ENCODE measurements at places on chromosomes 3 and 15. TPM values are rescaled to one million over a fixed set of nuclear protein-coding genes. Genes with fewer than 3 reads are reported as not detected.

- peak; percentile 86 for DNase-seq
- H3K27me3 ChIP-seq = no peaks in the 10 kb centered on the region
- H3K4me3 ChIP-seq = peak overlapping the region; percentile 82
- H3K27ac ChIP-seq = peak overlapping the region; percentile 77
- H3K36me3 ChIP-seq = peaks cover 11% of the 10 kb centered on the region
These were observed 1.4 kb downstream of the FES start for GRCh38 chr15:90885432-90886290.

DNA sequence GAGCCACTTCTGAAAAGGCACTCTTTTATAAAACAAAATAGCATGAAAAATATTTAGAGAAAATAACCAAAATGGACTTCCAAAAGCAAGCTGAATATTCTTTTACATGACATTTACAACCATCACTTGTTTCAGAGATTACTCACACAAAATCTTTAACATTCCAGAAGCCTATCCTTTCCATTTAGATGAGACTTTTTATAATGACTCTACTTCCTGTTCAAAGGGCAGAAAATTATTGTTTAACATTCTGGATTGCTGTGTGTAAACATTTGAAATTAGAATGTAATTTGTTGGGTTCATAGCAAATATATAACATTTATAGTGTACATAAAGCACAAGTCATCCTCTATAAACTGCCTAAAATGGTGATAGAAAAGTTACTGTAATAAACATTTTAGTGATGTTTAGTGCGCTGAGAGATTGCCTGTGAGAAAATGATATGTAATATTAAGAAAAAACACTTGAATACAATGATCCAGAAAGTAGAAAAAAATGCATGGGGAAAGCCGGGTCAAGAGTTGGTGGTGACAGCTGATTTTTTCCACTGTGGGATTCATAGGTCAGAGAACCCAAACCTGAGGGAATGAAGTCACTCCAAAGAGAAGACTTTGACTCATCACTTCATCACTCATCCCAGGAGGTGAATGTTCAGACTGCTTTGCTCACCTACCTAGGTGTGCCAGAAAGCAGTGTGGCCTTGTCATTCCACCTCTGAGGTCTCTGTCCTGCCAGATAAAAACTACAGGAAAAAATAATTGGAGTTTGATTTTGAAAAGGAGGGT lies 305.8 kb downstream of the ARPP21 start:
- DNase-seq = no peak
- no peak overlapping the region for H3K27ac ChIP-seq
- peaks cover 4% of the 10 kb centered on the region for H3K4me1 ChIP-seq
- no peaks in the 10 kb centered on the region for H3K36me3 ChIP-seq

DNA sequence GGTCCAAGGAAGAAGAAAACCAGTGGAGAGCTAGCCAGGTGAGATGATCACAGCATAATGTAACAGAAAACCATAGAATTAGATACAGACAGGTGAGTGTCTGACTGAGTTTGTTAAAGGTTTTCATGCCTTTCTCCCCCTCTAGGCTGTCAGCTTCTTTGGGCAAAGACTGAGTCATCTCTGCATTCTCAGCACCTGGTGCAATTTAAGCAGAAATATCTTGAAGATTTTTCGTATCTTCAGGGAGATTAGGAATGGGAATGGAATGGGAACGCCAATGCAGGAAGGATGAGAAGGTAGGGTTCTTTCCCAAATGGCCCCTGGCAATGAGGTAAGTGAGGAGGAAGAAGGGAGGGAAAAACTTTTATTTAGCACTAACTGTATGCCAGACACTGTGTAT lies 122.0 kb upstream of the SLC7A14 start:
- DNase-seq = no peak
- H3K27ac ChIP-seq = no peak overlapping the region
- peaks cover 9% of the 10 kb centered on the region for H3K36me3 ChIP-seq
- H3K4me3 ChIP-seq = no peak overlapping the region

GRCh38 chr3:132723024-132723950 lies 1.1 kb upstream of the NPHP3 start:
- H3K27ac ChIP-seq = peak overlapping the region; percentile 84
- no peaks in the 10 kb centered on the region for H3K36me3 ChIP-seq
- H3K4me1 ChIP-seq = peaks cover 19% of the 10 kb centered on the region
- no peak for DNase-seq
- H3K4me3 ChIP-seq = peak overlapping the region; percentile 91
- peaks cover 12% of the 10 kb centered on the region for H3K27me3 ChIP-seq

- H3K4me3 ChIP-seq = no peak overlapping the region
- H3K27ac ChIP-seq = no peak overlapping the region
- no peaks in the 10 kb centered on the region for H3K36me3 ChIP-seq
- no peak for DNase-seq
- H3K27me3 ChIP-seq = peaks cover 2% of the 10 kb centered on the region
These were observed 18.8 kb downstream of the ARHGEF3 start for GRCh38 chr3:56782906-56783305.

- H3K36me3 ChIP-seq = peaks cover 6% of the 10 kb centered on the region
- peaks cover 20% of the 10 kb centered on the region for H3K4me1 ChIP-seq
- no peaks in the 10 kb centered on the region for H3K27me3 ChIP-seq
- DNase-seq = no peak
- H3K4me3 ChIP-seq = no peak overlapping the region
- no peak overlapping the region for H3K27ac ChIP-seq
These were observed 108.6 kb upstream of the LRRFIP2 start for GRCh38 chr3:37283011-37283410.

GRCh38 chr3:133362539-133362938 lies 37.3 kb upstream of the BFSP2 start:
- no peaks in the 10 kb centered on the region for H3K27me3 ChIP-seq
- no peak for DNase-seq
- H3K27ac ChIP-seq = no peak overlapping the region
- no peaks in the 10 kb centered on the region for H3K36me3 ChIP-seq
- peaks cover 7% of the 10 kb centered on the region for H3K4me1 ChIP-seq
- no peak overlapping the region for H3K4me3 ChIP-seq

DNA sequence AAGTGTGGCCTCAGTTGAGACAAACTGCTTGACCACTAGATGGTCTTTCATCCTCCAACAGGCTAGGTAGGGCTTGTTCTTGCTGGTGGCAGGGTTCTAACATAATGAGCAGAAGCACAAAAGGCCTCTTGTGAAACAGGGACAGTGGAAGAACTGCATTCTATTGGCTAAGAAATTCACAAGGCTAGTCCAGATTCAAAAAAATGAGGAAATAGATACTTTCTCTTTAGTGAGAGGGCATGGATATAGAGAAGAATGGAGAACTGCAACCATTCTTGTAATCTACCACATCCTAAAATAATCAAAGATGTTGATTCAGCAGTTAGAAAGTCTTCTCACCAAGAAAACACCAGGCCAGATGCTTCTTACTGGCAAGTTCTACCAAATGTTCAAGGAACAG lies 143.7 kb upstream of the LRIG1 start:
- no peaks in the 10 kb centered on the region for H3K36me3 ChIP-seq
- H3K4me3 ChIP-seq = no peak overlapping the region
- no peaks in the 10 kb centered on the region for H3K27me3 ChIP-seq
- H3K27ac ChIP-seq = no peak overlapping the region
- H3K4me1 ChIP-seq = peaks cover 3% of the 10 kb centered on the region
- no peak for DNase-seq

DNA sequence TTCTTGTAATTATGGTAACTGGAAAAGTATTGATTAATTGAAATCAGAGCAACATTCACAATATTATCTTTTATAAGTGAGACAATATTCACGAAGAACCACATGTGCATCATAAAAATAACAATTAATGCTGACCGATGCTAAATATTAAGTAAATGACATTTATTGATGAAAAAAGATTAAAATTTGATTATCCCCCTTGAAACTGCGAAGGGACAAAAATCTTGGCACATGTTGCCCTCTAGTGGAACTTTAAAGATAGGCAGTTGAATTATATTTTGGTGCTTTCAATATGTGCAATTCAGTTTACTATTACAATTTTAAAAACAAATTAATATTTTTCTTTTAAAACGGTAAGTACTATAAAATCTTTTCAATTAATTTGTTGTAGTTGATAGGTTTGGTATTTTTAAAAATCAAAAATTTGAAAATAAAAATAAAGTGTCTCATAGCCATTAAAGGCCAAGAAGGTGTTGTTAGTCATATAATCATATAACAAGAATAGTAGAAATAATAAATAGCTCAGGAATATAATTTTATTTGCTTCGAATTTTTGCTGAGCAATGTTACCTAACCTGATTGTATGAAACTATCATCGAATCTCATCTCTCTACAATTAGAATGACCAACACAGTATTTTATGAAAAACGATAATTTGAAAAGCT lies 270.2 kb downstream of the ROBO1 start:
- no peaks in the 10 kb centered on the region for H3K4me1 ChIP-seq
- no peaks in the 10 kb centered on the region for H3K36me3 ChIP-seq
- peaks cover 5% of the 10 kb centered on the region for H3K27me3 ChIP-seq
- DNase-seq = no peak
- H3K27ac ChIP-seq = no peak overlapping the region
- H3K4me3 ChIP-seq = no peak overlapping the region

- H3K27me3 ChIP-seq = no peaks in the 10 kb centered on the region
- H3K4me1 ChIP-seq = peaks cover 13% of the 10 kb centered on the region
- H3K36me3 ChIP-seq = no peaks in the 10 kb centered on the region
- H3K4me3 ChIP-seq = no peak overlapping the region
These were observed 133.9 kb upstream of the LRRFIP2 start for GRCh38 chr3:37308247-37308646.

GRCh38 chr3:29576675-29577074 lies 295.8 kb downstream of the RBMS3 start:
- H3K4me1 ChIP-seq = no peaks in the 10 kb centered on the region
- no peak overlapping the region for H3K27ac ChIP-seq
- no peak overlapping the region for H3K4me3 ChIP-seq
- no peaks in the 10 kb centered on the region for H3K36me3 ChIP-seq

DNA sequence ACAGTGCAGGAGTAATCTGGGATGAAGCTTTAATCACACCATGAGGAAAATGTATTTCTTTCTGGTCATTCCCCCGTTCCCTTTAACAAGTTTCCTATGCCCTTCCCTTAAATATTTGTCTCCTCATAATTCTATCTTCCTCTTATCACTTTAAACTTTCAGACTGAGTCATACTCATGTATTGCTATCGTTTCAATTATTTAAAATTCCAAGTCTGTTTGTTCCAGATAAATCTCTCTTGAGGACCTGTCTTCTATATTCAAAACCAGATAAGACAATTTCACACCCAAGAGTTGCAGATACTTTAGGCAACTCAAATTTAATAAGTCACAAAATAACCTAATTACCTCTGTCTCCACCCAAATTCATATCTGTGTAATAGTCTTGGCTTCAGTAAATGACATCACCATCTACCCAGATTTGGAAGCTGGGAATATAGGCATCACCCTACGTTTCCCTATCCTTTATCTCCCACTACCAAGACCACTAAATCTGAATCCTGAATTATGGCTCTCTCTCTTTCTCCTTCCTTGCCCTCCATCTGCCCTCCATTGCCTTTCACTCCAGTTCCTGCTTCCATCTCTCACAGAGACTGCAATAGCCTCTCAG lies 220.1 kb downstream of the PYDC2 start:
- no peak for DNase-seq
- H3K27ac ChIP-seq = no peak overlapping the region
- H3K27me3 ChIP-seq = no peaks in the 10 kb centered on the region
- H3K4me3 ChIP-seq = no peak overlapping the region
- no peaks in the 10 kb centered on the region for H3K36me3 ChIP-seq

Gene ASB14
- total RNA-seq = not detected

Gene SGO1
- 8.1 TPM for total RNA-seq

Gene CLDN1
- total RNA-seq = 0.13 TPM

Gene GOLGA8H
- total RNA-seq = 0.59 TPM

Gene SENP8
- total RNA-seq = 4.1 TPM

All from endothelial cell (in vitro differentiated cells).